ENCODE measurements at places on chromosomes 11 and 22.
A peak's percentile ranks its signal among the peaks of the same experiment; 100 is the strongest.

DNA sequence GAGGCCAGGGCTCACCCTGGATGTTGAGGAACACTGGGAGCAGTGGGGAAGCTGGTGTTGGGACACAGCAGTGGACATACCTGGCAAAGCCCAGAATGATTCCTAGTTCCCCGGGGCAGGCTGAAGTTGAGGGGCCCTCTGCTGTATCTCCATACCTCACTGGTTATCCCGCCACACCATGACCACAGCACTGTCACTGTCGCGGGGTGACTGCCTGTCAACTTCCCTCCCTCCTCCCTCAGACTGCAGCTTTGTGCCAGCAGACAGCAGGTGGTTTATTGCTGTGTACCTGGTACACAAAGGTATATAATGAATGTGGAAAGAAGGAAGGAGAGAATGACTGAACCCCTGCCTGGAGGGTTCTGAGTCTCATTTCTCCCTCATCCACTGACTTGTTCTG, 318.7 kb downstream of the TMEM135 start:
- peak; percentile 42 for DNase-seq

- no peak for DNase-seq
Observed at GRCh38 chr11:69999721-70000120, 78.4 kb upstream of the ANO1 start.

- DNase-seq, result no peak
Observed at GRCh38 chr11:29129844-29130243, 887.0 kb downstream of the KCNA4 start.

DNA sequence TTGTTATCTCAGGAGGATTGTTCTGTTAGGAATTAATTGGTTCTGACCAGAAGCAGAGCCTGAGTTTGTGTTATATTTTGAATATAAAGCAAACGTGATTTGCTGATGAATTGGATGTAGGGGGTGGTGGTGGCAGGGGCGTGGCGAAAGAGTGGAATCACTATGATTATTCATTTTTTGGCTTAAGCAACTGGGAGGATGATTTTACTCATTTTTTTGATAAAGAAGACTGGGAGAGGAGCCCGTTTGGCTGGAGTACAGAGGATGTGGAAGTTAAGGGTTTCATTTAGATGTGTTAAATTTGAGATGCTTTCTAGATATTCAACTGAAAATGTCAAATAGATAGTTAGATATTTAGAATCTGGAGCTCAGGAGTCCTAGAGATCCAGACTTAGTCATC, 83.4 kb upstream of the MYO18B start:
- DNase-seq, result no peak

DNA sequence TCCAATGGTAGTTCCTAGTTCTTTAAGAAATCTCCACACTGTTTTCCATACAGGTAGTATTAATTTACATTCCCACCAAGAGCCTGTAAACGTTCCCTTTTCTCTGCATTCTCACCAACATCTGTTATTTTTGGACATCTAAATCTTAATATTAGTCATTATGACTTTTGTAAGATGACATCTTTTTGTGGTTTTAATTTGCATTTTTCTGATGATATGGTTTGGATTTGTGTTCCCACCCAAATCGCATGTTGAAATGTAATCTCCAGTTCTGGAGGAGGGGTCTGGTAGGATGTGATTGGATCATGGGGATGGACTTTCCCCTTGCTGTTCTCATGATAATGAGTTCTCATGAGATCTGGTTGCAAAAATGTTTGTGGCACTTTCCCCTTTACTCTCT, 89.0 kb downstream of the MUC15 start:
- no peak for DNase-seq

GRCh38 chr11:28337701-28338100, 229.5 kb downstream of the METTL15 start:
- DNase-seq, result no peak
